IMR-90 (cell line): ENCODE measurements at places on chromosomes 5 and 9. TPM values are rescaled to one million over a fixed set of nuclear protein-coding genes. Genes with fewer than 3 reads are reported as not detected.
A peak's percentile ranks its signal among the peaks of the same experiment; 100 is the strongest.

The PCDHB3 gene
- under 0.01 and 0.18 TPM in 2 replicates for total RNA-seq

The GRM6 gene
- total RNA-seq: not detected in 2 replicates

The FREM1 gene
- total RNA-seq: under 0.01 TPM in 1 of 2 replicates, not detected in the other

The VCAN gene
- total RNA-seq: 158 and 159 TPM in 2 replicates

The ZNF658 gene
- 5.8 and 6.3 TPM in 2 replicates for total RNA-seq

The TGFBI gene
- total RNA-seq: 483 and 618 TPM in 2 replicates

The PTPRD gene
- 0.18 and 0.28 TPM in 2 replicates for total RNA-seq

The SLC36A2 gene
- total RNA-seq: not detected in 2 replicates

The MFAP3 gene
- 67.0 and 80.5 TPM in 2 replicates for total RNA-seq

The MRPL50 gene
- total RNA-seq: 8.6 and 11.1 TPM in 2 replicates

The WDR36 gene
- 87.8 and 111 TPM in 2 replicates for total RNA-seq

GRCh38 chr9:116209414-116210116 lies 56.0 kb downstream of the PAPPA start:
- H3K4me3 ChIP-seq: no peak overlapping the region
- peaks cover 67% of the 10 kb centered on the region for H3K36me3 ChIP-seq
- no peak overlapping the region for H3K27ac ChIP-seq
- H3K27me3 ChIP-seq: no peaks in the 10 kb centered on the region

GRCh38 chr9:129696944-129697655 lies 31.7 kb downstream of the PRRX2 start:
- peak overlapping the region; percentile 42 for H3K4me3 ChIP-seq
- peaks cover 16% of the 10 kb centered on the region for H3K36me3 ChIP-seq
- peak overlapping the region; percentile 96 for H3K27ac ChIP-seq

- no peak for DNase-seq
- H3K36me3 ChIP-seq: no peaks in the 10 kb centered on the region
- no peaks in the 10 kb centered on the region for H3K27me3 ChIP-seq
- no peaks in the 10 kb centered on the region for H3K4me1 ChIP-seq
- no peak overlapping the region for H3K4me3 ChIP-seq
Observed at GRCh38 chr5:59856358-59856757, 37.2 kb downstream of the PDE4D start.

- H3K4me1 ChIP-seq: no peaks in the 10 kb centered on the region
- H3K4me3 ChIP-seq: no peak overlapping the region
- no peaks in the 10 kb centered on the region for H3K27me3 ChIP-seq
Observed at GRCh38 chr5:140424135-140424534, 22.5 kb downstream of the ANKHD1 start.

GRCh38 chr5:10964806-10965205 lies 203.8 kb upstream of the DAP start:
- H3K36me3 ChIP-seq: no peaks in the 10 kb centered on the region
- no peaks in the 10 kb centered on the region for H3K4me1 ChIP-seq
- no peak overlapping the region for H3K4me3 ChIP-seq

DNA sequence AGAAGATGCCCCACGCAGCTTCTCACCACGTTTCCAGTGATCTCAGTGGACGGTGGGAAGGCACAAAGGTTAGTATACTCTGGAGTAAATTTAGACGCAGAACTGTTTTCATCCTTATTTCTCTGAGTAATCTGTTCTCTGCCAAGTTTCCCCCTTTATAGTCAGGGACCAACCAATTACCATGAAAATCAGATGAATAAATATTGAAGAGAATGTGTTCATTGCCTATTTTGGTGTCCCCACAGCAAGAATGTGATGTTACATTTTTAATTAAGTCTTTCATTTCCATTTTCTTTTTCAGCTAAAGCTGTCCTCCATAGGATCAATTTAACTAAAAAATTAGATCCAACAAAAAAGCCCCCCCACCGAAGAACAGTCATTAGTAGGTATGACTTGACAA lies 41.4 kb downstream of the S1PR3 start:
- H3K27me3 ChIP-seq: no peaks in the 10 kb centered on the region
- DNase-seq: no peak

DNA sequence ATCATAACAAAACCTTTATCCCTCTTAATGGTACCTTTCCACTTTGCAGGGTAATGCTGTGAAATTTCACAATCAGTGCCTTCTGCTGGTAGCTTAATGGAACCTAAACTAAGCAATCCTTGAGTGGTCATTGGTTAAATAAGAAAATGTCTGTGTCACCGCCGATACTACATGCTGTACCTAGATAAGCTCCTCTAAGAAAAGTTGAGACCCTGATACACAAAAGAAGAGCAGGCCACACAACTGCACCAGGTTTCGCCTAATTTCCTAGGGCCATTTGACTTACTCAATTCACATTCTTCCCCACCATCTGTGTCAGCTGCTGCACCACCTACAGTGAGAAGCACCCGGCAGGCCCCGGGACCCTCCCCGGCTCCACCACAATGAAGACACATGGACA lies 9.0 kb upstream of the EDF1 start:
- H3K4me3 ChIP-seq: no peak overlapping the region
- DNase-seq: no peak
- H3K4me1 ChIP-seq: no peaks in the 10 kb centered on the region
- H3K27ac ChIP-seq: no peak overlapping the region
- H3K36me3 ChIP-seq: no peaks in the 10 kb centered on the region
- H3K27me3 ChIP-seq: no peaks in the 10 kb centered on the region

- H3K27ac ChIP-seq: no peak overlapping the region
- H3K36me3 ChIP-seq: no peaks in the 10 kb centered on the region
- no peak overlapping the region for H3K4me3 ChIP-seq
Observed at GRCh38 chr9:32251539-32251938, 132.9 kb upstream of the ACO1 start.

DNA sequence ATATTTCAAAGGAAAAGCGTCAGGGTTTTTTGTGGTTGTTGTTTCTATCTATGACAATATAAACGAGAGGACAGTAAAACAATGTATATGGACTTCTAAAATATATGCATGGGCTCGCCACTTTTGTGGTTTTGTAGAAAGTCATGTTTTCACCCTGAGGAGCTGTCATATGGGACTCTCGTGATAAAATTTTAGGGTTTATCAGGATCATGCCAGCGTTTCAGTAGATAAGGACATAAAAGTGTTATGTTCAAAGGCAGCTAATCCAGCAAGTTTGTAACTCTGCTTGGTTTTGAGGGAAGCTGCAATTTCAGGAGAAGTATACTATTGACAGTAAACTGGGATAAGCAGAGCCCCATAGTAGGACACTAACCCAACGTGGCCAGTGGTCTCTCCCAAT lies 120.3 kb downstream of the CDC42SE2 start:
- H3K27ac ChIP-seq: no peak overlapping the region
- peaks cover 4% of the 10 kb centered on the region; the same call in 1 of the 2 replicates for H3K36me3 ChIP-seq
- DNase-seq: no peak
- peaks cover 8% of the 10 kb centered on the region for H3K4me1 ChIP-seq
- H3K27me3 ChIP-seq: no peaks in the 10 kb centered on the region
- H3K4me3 ChIP-seq: no peak overlapping the region

DNA sequence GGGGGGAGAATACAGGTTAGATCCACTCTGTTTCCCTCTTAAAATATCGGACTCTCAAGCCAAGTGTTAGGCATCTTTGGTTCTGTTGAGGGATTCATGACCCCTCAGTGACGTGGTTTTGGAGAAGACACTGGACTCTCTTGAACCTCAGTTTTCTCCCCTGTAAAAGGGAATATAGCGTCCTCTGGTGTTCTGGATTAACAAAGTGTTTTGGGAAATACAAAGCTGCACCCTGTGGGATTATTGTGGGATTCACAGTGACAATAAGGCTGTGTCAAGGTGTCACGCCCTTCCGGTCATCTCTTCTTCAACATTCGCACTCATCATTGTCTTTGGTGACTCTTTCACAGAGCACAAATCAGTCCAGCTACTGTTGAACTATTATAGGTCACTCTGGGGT lies 139.0 kb downstream of the IRX1 start:
- no peaks in the 10 kb centered on the region for H3K4me1 ChIP-seq
- H3K27ac ChIP-seq: no peak overlapping the region
- no peak overlapping the region for H3K4me3 ChIP-seq
- H3K36me3 ChIP-seq: no peaks in the 10 kb centered on the region

DNA sequence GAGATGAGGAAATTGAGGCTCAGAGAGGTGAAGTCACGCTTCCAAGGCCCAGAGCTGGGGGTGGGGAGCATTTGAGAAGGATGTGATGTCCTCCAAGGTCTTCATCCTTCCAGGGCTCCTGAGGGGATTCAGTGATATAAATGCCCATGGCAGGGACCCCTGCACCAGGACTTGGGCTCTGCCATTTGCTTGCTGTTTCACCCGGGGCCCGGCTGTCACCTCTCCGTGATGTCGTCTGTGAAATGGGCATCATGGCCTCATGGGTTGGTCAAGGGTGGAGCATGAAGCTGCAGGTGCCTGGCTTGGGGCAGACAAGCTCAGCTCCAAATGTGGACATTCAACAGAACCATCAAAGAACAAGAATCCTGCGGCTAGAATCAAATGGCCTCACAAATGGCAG lies 253.1 kb downstream of the PBX3 start:
- H3K27ac ChIP-seq: no peak overlapping the region
- no peaks in the 10 kb centered on the region for H3K36me3 ChIP-seq
- no peak overlapping the region for H3K4me3 ChIP-seq
- peaks cover 20% of the 10 kb centered on the region for H3K27me3 ChIP-seq

DNA sequence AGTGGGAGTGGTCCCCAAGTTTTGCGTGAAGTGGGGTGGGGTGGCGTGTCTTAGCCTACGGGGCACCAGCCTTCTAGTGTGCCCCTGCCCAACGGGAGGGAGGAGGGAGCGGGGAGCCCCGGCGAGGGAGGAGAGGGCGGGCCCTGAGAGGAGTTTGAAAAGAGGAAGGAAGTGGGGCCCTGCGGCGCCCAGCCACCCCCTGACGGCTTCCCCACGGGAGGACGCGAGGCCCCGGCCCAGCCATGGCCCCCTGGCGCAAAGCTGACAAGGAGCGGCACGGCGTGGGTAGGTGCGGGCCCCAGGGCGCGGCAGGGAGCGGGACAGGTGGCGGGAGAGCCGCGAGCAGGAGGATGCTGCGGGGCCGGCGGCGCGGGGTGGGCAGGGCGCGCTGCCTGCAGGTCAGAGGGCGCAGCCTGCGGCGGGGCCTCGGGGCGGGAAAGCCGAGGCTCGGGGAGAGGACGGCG lies at the start of gene DOCK2:
TSS of gene DOCK2 (plus strand) at position 191 of the 464 bp plus-strand sequence. CDS start at position 243, 52 bp downstream.
- H3K4me1 ChIP-seq: no peaks in the 10 kb centered on the region
- DNase-seq: no peak
- no peak within 1 kb of the TSS for H3K4me3 ChIP-seq
- no peaks in the 10 kb centered on the region for H3K36me3 ChIP-seq

DNA sequence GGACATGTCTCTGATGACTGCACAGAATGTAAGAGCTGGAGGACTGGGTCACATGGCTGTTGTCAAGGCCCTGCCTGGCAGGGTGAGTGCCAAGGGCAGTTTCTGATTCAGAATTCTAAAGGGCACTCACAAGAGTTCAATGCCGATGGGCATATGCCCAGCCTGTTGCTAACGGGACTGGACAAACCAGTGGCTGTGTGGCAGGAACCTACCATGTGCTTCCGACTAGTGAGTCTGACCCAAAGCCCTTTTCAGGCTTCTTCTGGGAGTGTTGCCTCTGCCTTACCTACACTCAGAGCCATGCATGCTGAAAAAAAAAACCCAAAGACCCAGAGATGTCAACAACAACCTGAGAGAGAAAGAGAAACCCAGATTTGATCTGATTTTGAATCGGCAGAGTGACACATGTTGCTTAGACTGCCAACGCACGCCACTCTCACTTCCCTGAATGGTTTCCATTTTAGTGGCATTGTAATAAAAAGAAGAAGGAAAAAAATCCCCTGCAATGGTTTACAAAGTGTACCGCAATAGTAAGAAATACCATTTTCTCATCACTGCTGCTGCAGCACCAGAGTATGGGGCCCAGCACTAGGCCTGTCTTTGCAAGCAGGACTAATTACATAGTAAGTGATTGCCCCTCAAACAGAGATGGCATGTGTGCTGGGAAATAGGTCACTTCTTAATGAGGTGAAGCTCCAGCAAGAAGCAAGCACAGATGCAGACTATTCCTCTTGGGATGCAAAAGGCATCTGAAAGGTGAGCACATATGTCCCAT lies 194.3 kb downstream of the PALM2AKAP2 start:
- H3K27ac ChIP-seq: no peak overlapping the region
- H3K4me3 ChIP-seq: no peak overlapping the region
- no peak for DNase-seq
- H3K36me3 ChIP-seq: no peaks in the 10 kb centered on the region; the same call in 1 of the 2 replicates
- H3K27me3 ChIP-seq: no peaks in the 10 kb centered on the region

- H3K27ac ChIP-seq: no peak overlapping the region
- peaks cover 8% of the 10 kb centered on the region for H3K4me1 ChIP-seq
- H3K4me3 ChIP-seq: no peak overlapping the region
- no peak for DNase-seq
Observed at GRCh38 chr9:112789891-112790774, 39.6 kb downstream of the SNX30 start.
